ENCODE measurements at places on chromosomes 16 and 17.

DNA sequence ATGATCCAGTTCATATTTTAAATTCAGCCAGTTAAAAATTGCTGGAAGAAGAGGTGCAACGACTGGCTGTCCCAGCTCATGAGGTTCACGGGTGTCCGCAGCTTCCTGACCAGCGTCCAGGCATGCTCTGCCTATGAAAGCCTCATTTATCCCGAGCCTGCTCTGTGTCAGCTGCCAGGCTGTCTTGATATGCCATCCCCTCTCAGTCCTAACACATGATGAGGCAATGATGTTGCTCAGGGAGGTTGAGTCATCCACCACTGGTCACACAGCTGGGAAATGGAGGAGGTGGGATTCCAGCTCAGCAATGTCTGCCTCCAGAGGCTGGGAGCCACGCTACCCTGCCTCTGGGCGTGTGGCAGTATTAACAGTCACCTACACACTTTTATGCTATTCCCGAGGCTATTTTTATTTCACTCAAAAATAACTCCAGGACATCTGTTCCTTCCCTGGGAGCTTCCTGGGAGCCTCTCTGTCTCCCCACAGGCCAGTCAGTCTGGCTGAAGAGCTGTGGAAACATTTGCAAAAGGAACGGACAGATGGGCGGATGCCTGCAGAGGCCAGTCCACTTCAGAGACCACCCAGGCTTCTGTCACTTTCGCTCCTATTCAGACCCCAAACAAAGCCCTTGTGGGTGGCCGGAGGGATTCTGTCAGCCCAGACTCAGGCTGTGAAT is 22.5 kb downstream of the RAB11FIP4 start:
- H3K36me3 ChIP-seq: no peaks in the 10 kb centered on the region
- H3K27me3 ChIP-seq: no peaks in the 10 kb centered on the region
- peak; percentile 4 for DNase-seq

- H3K4me3 ChIP-seq: no peak overlapping the region
- H3K4me1 ChIP-seq: no peaks in the 10 kb centered on the region
- peaks cover 18% of the 10 kb centered on the region for H3K27me3 ChIP-seq
These were observed 2.3 kb downstream of the NTN1 start for GRCh38 chr17:9023392-9024218.

DNA sequence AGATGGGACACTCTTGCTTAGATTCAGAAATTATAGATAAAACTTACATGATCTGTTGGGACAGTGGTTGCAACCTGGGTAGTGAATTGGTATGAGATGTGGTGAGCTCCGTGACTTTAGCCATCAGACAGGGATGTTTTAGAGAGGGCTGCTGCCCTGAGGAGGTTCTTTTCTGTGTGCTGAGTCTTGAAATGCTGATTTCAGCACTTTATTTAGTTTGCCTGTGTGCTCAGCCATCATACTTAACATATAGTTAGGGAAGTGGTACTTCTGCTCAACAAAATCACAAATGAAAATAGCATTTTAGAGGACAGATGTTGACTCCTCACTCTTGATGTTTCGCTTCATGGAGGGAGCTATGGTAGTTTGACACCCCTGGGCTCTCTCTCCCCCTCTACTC is 95.9 kb upstream of the CDH13 start:
- peaks cover 6% of the 10 kb centered on the region for H3K27me3 ChIP-seq
- no peak overlapping the region for H3K27ac ChIP-seq
- no peaks in the 10 kb centered on the region for H3K36me3 ChIP-seq
- H3K4me1 ChIP-seq: no peaks in the 10 kb centered on the region
- no peak overlapping the region for H3K4me3 ChIP-seq
- no peak for DNase-seq

GRCh38 chr16:49502136-49502881 is 128.7 kb downstream of the C16orf78 start:
- no peaks in the 10 kb centered on the region for H3K4me1 ChIP-seq
- no peaks in the 10 kb centered on the region for H3K27me3 ChIP-seq
- H3K4me3 ChIP-seq: no peak overlapping the region

GRCh38 chr17:79146562-79146961 is 71.9 kb downstream of the ENGASE start:
- no peaks in the 10 kb centered on the region for H3K36me3 ChIP-seq
- peaks cover 63% of the 10 kb centered on the region for H3K27me3 ChIP-seq
- no peaks in the 10 kb centered on the region for H3K4me1 ChIP-seq
- no peak overlapping the region for H3K27ac ChIP-seq
